Osteoblast (primary cell): ENCODE measurements at places on chromosomes 7 and 10.

DNA sequence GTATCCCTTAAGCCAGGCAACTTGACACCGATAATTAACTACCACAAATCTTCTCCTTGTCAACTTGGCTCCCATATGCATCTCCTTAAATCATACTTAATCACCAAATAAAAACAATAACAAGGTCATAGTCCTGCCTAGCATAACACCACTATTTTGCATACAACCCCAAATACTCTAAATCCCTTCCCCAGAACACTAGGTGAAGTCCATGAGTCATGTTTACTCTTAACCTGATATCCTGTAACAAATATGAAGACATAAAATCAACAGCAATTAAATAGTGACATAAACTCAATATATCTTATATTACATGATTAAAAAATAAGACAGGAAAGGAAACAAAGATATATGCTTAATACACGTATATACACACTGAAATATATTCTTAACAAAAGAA is 362.0 kb downstream of the ETV1 start:
- no peak for DNase-seq

- peak; percentile 84 for DNase-seq
Observed at GRCh38 chr7:66952343-66953043, 31.5 kb downstream of the TMEM248 start.

GRCh38 chr7:19051767-19052375 is 65.6 kb downstream of the TWIST1 start:
- no peak for DNase-seq

DNA sequence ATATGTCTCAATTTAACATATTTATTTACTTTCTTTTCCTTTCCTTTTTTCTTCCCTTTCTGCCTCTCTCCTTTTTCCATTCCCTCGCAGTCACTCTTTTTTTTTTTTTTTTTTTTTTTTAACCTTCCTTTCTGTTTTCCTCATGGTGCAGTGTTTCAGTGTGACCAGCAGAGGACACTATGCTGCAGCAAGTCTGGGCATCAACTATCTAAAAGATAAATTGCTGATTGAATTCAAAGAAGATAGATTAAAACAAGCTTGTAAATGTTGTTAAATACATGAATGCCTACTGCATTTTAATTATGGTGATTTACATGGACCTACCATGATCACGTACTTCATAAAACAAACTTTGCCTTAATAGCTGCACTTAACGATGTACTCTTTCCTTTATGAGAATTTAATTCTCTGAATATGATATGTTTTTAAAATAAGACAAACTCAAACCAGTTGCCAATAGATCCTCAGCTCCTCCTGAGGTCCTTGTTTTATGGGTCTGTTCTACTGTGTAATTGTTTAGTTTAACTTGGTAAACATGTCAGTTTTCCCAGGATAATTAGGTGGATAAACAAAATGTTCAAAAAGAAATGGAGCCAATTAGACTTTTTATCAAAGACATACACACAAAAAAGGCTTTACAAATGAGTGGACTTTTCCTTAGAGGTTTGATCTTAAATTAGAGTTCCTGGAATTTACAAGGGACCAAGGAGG is 101.0 kb upstream of the AGR3 start:
- DNase-seq, result peak; percentile 62
